Activated CD4-positive, alpha-beta T cell treated with anti-CD3 and anti-CD28 coated beads, Interleukin-10, Interleukin-2, amounts not matched to agents 100 ng/mL and 50 ng/mL, durations not matched to agents 16 hours and 8 hours (primary cell): ENCODE measurements at places on chromosomes 11 and 22.

- no peak for DNase-seq
Observed at GRCh38 chr11:13461291-13461690, 1.7 kb downstream of the BTBD10 start.

- peak; percentile 69 for DNase-seq
Observed at GRCh38 chr11:32420937-32421901, 14.1 kb downstream of the WT1 start.

DNA sequence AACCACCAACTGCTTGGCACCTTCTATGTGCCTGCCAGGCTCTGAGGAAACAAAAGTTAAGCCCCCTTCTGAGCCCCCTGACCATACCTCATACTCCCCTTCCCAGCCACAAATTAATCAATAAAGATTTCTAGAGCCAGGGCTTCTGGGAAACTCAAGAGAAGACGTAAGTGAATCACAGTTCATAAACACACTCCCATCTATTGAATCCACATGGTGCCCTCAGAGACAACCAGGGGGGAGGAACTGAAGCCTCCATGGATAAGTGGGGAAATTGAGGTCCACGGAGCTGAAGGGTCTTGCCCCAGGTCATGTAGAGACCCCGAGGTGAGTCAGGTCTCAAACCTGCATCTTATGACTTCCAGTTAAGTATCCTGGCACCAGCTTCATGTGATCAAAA lies 150.6 kb downstream of the MN1 start:
- DNase-seq, result no peak

GRCh38 chr11:124798991-124799347 lies 1.2 kb downstream of the MSANTD2 start:
- peak; percentile 22 for DNase-seq

- no peak for DNase-seq
Observed at GRCh38 chr22:38943201-38943600, 14.2 kb upstream of the APOBEC3A start.

DNA sequence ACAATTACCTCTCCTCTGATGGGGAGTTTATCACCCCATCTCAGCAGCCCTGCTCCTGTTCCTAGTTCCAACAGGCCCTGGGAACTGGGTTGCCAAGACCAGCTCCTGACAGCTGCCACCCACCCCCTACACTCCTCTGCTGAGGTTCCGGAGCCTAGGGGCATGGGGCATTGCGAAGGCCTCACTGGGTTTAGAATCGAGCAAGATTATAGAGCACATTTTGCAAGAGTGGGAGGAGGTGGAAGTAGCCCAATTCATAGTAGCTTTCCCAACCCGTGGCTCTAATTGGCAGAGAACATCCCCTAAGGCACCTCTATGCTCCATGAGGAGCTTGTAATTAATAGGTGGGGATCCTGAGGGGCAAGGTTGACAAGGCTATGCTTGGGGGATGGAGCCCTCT lies 23.0 kb downstream of the MYEOV start:
- no peak for DNase-seq

GRCh38 chr11:74670171-74670570 lies 61.1 kb downstream of the CHRDL2 start:
- DNase-seq, result no peak

DNA sequence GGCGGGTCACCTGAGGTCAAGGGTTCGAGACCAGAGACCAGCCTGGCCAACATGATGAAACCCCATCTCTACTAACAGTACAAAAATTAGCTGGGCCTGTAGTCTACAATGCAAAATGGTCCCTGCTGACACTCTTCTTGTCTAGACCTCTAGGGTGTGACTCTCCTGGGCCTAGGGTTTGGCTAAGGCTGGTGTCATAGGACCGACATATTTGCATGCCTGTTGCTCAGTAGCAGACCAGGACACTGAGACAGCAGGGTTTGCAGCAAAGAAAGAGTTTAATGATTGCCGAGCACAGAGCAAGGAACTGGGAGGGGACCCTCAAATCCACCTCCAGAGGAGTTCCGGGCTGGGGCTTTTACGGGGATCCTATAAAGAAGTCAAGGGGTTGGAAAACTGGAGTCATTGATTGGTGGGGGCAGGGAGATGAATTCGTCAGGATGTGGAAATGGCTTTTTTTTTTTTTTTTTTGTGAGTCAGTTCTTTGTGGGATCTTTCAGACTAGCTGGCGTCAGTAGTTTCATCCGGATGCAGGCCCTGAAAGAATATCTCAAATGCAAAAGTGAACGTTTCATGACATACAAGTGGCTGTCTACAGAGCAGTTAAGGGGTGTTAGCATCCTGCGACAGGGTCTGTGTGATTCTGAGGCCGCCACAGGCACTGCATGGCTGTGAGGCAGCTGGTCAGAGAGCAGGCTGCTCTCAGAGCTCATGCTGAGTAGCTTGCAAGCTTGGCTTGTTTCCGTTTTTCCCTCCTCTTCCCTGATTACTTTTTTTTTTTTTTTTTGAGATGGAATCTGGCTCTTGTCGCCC lies 27.2 kb upstream of the A4GALT start:
- DNase-seq, result no peak

DNA sequence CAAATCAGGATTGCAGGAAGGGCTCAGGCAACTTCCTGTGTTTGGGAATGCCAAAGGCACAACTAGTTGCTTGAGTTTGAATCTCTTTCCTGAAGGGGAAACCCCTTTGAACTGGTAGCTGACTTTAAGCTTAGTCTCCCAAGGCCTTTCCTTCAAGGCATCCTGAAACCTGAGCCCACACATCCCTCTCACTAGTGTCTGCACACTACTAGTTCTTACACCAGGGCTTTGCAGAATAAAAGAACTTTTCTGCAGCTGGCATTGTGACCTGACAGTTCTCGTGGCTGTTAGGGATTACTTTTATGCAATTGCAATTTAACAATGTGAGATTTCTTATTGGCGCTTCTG lies 95.4 kb downstream of the EXT2 start:
- no peak for DNase-seq

DNA sequence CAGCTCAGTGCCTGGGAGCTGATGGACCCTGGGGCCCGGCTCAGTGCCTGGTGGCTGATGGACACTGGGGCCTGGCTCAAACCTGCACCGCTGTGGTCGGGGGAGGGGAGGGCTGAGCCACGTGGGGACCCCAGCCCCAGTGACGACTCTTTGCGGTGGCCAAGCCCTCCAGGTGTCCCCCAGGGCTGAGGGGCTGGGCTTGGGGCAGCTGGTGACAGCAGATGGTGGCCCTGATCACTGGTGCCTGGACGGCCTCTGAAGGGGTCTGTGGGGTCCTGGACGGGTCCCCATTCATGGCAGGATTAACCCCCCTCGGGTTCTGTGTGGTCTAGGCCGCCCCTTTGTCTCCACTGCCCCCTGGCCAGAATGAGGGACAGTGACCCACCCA lies 3.4 kb upstream of the MUC5B start:
- no peak for DNase-seq

DNA sequence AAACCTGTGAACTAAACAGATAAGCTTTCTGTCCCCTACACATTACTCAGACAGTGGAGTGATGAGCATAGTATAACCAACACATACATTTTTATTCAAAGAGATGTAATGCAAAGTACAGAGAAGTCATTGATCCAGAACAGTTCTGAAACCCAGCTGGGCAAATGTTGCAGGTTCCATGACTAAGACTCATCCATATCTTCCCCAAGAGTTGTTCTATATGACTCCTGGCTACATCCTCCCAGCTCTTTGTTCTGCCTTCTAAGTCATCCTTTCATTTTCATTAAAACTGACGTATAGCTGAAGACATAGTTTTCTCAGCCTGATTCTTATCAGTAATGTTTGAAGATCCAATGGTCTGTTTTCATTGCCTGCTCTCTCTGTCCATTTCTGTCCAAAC lies 47.3 kb downstream of the PLAAT5 start:
- DNase-seq, result peak; percentile 19

DNA sequence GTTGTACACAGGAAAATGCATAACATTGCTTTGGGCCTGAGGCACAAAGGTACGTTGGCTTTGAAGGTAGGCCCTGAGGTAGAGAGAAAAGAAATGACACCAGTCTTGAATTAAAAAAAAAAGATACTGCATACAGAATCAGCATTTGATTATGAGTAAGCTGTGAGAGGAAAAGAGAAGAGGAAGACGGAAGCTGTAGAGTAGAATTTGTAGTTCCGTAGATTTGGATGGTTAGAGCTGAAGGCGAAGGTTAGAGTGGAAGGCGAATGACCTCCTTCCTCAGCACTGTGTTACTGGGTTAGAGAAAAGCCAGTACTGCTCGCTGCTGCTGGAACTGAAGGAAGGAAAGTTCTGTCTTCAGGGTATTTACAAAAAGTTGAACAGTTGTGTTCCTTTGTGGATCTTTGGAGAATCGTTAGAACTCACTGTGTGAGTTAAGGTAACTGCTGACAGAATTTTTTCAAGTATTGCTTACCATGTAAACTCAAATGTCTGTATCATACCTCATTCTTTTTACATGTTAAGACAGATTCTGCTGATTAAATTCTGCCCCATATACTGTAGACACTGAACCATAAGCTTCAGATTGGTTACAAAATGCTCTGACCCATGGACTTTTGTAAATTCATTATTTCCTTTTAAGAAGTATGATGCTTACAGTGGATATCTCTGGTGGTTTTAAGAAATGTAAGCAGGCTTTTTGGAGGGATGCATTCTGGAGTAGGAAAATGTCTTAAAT lies 50.2 kb downstream of the MCAM start:
- no peak for DNase-seq

DNA sequence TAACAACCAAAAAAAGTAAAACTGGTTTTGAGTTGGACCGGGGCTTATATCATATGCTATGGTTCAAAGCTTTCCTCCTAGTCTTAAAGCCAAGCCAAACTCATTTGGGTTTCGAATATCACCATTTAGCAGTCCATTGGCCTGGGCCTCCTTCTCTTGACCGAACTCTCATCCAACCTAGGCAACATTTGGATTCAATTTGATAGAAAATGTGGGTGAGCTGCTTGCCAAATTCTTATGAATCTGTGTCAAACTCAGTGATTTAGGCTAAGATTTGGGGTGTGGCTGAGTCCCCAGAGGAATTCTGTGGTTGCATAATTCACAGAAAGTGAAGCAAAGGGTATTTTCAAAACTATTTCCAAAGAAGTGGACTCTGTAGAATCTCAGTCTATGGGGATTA lies 83.7 kb downstream of the BLID start:
- no peak for DNase-seq

DNA sequence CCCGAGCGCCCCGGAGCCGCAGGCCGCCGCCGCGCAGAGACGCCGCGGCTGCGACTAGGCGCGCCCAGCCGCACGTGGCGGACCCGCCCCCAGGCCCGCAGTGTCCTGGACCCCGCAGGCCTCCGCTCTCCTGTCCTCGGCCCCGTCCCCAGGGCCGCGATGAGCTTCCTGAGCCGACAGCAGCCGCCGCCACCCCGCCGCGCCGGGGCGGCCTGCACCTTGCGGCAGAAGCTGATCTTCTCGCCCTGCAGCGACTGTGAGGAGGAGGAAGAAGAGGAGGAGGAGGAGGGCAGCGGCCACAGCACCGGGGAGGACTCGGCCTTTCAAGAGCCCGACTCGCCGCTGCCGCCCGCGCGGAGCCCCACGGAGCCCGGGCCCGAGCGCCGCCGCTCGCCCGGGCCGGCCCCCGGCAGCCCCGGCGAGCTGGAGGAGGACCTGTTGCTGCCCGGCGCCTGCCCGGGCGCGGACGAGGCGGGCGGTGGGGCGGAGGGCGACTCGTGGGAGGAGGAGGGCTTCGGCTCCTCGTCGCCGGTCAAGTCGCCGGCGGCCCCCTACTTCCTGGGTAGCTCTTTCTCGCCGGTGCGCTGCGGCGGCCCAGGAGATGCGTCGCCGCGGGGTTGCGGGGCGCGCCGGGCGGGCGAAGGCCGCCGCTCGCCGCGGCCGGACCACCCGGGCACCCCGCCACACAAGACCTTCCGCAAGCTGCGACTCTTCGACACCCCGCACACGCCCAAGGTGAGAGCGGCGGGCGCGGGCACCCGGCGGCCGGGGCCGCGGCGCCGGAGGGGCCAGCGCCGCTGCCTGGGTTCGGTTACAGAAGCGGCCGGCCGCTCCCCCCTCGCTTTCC lies 528 bp downstream of the WEE1 start:
- peak; percentile 34 for DNase-seq

DNA sequence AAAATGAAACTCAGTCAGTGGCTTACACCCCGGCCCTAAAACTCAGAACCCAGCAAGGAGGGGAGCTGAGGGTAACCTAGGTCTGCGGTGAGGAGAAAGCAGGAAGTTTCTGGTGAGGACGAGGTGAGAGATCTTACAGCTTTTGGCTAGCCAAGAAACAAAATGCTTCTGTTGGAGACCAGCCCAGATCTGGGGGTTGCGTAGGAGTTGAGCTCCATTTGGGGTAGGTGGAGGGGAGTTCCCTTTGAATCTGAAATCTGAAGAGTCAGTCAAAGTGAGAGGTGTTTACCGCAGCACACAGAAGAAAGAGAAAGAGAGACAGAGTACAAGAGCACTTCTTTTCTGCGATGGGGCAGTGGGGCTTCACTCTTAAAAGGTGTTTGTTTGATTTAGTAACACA lies 29.6 kb downstream of the EHF start:
- peak; percentile 94 for DNase-seq

DNA sequence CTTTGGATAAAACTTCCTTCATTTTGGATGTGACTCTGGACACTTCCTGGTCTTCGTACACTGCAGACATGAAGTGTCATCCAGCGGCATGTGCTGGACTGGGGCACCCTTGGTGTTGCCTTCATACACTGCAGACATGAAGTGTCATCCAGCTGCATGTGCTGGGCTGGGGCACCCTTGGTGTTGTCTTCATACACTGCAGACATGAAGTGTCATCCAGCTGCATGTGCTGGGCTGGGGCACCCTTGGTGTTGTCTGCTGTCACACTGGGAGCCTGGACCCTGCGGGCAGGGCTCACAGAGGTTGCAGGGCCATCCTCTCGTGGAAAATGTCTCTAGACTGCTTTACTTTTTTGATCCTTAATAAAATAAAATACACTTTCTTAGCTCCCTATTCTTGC lies 771.4 kb downstream of the BRD1 start:
- DNase-seq, result no peak

DNA sequence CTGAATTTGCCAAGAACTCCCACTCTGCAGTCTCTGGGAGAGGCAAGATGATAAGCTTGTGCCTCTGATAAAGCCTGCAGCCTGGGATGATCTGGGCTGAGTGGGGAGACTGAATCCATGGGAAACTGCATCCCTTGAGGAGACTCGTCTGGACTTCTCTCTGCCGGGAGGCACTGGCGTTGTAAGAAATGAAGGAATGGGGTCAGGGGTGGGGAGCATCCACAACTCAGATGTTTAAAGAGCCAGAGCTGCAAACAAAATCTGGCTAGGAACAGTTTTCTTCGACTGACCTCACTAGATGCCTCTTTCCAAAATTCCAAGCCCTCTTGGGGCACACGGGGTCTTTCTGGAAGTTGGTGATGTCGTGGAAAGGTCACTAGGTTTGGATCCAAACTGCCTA lies 64.4 kb downstream of the SPON1 start:
- no peak for DNase-seq

- DNase-seq, result no peak
Observed at GRCh38 chr11:37519781-37520180, 921.7 kb upstream of the RAG2 start.

DNA sequence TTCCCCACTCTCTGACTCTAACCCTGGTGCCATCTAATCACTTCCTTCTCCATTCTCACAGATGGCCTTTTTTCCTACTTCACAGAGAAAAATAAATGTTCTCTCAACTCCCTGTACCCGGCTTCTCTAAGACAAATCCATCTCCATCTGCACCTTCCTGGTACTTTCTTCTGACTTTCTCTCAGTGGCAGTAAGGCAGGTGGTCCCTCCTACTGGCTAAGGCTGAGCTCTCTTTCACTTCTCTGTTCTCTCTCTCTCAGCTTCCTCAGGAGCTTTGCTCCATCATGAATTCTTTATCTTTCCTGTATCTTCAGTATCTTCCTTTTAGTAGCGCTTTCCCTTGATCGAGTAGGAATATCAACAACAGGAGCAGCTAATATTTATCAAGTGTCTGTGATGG lies 421.6 kb downstream of the TMEM135 start:
- no peak for DNase-seq

GRCh38 chr11:128512474-128512996 lies 74.8 kb downstream of the ETS1 start:
- DNase-seq, result peak; percentile 78
